Colonic mucosa (tissue), 4 donors: ENCODE measurements at places on chromosomes 1 and 21.

- no peak for DNase-seq
Observed at GRCh38 chr21:45512626-45513002, 29.6 kb downstream of the SLC19A1 start.

GRCh38 chr21:17513214-17514123, 626 bp downstream of the CXADR start:
- peak; percentile 58 for DNase-seq

GRCh38 chr1:60825593-60825992, 256.8 kb upstream of the NFIA start:
- DNase-seq = peak; percentile 49

DNA sequence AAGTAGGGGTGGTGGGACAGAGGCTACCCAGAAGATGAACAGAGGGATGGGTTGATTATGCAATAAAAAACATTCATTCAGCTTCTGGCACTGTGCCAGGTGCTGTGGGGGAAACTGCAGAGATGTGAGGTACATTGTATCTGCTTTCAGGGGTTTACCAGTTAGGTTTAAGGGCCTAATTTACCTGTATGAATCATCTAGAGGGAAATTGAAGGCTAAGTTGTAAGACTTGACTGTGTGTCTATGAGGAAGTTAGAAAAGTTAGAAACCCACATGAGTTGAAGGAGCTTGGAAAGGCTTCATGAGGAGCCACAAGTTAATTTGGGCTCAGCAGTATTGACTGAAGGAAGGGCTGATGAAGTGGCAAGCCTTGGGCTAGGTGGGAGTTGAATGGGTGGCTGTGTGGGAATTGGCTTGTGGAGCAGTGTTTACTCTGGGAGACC, 36.7 kb upstream of the APOBEC4 start:
- DNase-seq = no peak

DNA sequence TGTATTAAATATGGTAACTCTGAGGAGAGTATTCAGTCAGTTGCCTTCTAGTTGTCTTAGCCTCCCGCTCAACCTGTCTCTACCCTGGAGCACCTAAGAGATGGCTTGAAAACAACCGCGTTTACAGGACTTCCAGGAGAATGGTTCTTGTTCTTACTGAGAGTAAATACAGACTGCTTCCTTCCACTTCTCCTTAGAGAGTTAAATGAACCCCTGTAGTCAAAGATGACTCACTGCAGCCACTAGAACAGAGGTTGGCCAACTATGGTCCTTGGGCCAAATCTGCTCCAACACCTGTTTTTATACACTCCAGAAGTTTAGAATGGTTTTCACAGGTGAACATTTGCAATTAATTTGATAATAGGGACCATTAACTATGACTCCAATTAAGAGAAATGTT, 60.1 kb upstream of the ASB17 start:
- DNase-seq = no peak

DNA sequence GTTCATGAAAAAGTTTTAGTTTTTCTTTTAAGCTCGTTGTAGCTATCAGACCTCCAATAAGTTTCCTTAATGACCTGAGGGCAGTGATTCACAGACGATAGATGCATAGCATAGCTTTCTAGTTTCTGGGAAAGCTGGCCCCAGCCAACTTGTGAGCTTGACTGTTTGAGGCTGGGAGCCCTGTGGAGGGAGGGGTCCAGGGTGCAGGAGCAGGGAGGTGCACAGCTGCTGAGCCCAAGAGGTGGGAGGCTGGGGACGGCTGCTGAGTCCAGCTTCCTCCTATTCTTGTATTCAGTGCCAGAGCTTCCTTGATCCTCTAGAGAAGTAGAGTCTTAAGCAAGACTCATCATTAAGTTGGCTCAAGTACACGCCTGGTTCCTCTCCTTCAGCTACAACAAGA, 11.0 kb upstream of the AVPR1B start:
- no peak for DNase-seq

- DNase-seq = no peak
Observed at GRCh38 chr1:21124846-21125245, 51.9 kb downstream of the EIF4G3 start.

GRCh38 chr21:39350094-39351005, 1.5 kb upstream of the HMGN1 start:
- peak; percentile 22 for DNase-seq

DNA sequence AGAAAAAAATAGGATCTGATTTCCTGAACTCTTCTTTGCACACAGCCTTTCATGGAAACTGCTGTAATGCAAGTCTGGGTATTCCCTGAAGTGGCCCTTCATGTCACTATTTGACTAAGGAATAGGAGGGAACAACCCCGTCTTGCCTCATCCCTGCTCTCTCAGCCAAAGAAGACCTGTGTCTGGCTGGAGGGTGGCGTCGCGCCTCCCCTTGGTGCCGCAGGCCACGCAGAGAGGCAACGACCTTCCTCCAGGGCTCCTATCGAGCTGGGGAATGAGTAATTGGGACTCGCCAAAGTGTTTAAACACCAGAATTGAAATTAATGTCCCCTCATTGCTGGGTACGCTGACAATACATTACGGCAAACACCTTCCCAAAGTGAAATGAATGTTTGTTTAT, 129.8 kb downstream of the PBX1 start:
- DNase-seq = no peak

- no peak for DNase-seq
Observed at GRCh38 chr1:10450156-10450814, 454 bp downstream of the CORT start.

DNA sequence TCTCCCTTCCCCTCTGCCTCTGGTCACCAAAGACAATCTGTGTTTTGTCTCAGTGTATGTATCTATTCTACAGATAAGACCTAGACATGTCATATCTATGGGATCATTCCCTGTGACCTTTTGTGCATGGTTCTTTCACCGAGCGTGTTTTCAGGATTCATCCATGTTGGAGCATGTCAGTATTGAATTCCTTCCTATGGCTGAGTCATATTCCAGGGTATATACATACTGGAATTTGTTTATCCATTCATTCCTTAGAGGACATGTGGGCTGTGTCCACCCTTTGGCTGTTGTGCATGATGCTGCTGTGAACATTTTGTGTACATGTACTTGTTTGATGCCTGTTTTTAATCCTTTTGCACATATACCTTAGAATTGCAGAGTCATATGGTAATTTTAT, 69.9 kb downstream of the NFASC start:
- no peak for DNase-seq
